ENCODE measurements at places on chromosomes 2 and 18. TPM values are rescaled to one million over a fixed set of nuclear protein-coding genes. Genes with fewer than 3 reads are reported as not detected.
A peak's percentile ranks its signal among the peaks of the same experiment; 100 is the strongest.

DNA sequence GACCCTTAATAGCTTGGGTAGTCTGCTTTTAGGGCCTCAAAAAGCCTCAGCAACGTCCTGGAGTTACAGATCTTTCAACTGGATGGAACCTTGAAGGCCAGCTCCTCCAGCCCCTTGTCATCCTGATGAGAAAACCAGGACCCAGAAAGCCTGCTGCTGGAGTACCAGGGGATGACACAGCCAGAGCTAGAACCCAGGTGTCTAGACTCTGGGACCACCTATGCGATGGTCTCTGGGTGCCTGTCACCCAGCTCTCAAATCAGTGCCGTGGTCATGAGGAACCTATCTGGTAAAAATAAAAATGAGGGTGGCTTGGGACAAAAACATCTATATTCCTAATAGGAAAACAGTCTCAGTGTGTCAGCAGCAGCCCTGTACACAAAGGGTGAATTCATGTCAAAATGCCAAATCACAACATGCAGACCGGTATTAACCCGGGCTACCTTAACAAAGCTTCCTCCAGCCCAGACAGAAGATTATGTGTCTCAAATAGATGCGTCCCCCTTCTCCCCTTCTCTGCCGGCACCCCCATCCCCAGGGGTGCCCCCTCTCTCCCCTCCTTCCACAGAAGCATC is 28.5 kb downstream of the SMAD7 start:
- no peaks in the 10 kb centered on the region for H3K27me3 ChIP-seq
- peak overlapping the region; percentile 57 for H3K27ac ChIP-seq
- peaks cover 62% of the 10 kb centered on the region for H3K4me1 ChIP-seq
- peaks cover 26% of the 10 kb centered on the region for H3K36me3 ChIP-seq
- peak overlapping the region; percentile 43 for H3K4me3 ChIP-seq
- no peak for DNase-seq

- H3K27me3 ChIP-seq = no peaks in the 10 kb centered on the region
- H3K4me1 ChIP-seq = no peaks in the 10 kb centered on the region
- H3K27ac ChIP-seq = no peak overlapping the region
- no peak overlapping the region for H3K4me3 ChIP-seq
- DNase-seq = no peak
Measured at GRCh38 chr2:10486091-10486490, 38.0 kb upstream of the ODC1 start.

- no peak overlapping the region for H3K27ac ChIP-seq
- H3K4me3 ChIP-seq = no peak overlapping the region
Measured at GRCh38 chr2:132760405-132760804, 90.4 kb upstream of the LYPD1 start.

GRCh38 chr2:206456078-206456754 is 12.9 kb downstream of the ADAM23 start:
- no peak for DNase-seq
- H3K36me3 ChIP-seq = no peaks in the 10 kb centered on the region
- H3K4me3 ChIP-seq = no peak overlapping the region
- no peak overlapping the region for H3K27ac ChIP-seq
- no peaks in the 10 kb centered on the region for H3K27me3 ChIP-seq
- H3K4me1 ChIP-seq = no peaks in the 10 kb centered on the region

- no peak for DNase-seq
- H3K4me3 ChIP-seq = no peak overlapping the region
- peaks cover 78% of the 10 kb centered on the region for H3K36me3 ChIP-seq
- no peak overlapping the region for H3K27ac ChIP-seq
- no peaks in the 10 kb centered on the region for H3K27me3 ChIP-seq
Measured at GRCh38 chr18:199214-199613, 40.9 kb downstream of the USP14 start.

- no peaks in the 10 kb centered on the region for H3K4me1 ChIP-seq
- no peak overlapping the region for H3K27ac ChIP-seq
- H3K36me3 ChIP-seq = no peaks in the 10 kb centered on the region
- no peak for DNase-seq
- H3K4me3 ChIP-seq = no peak overlapping the region
Measured at GRCh38 chr2:94774851-94775250, 96.4 kb upstream of the TEKT4 start.

CCDC85A gene
- not detected for polyA plus RNA-seq
